Stimulated activated CD8-positive, alpha-beta memory T cell treated with anti-CD3 and anti-CD28 coated beads, Interleukin-15, amount 100 ng/mL, for 24 hours (primary cell): ENCODE measurements at places on chromosomes 11 and 22.

GRCh38 chr11:21321072-21321471, 651.7 kb downstream of the NELL1 start:
- DNase-seq, result no peak

GRCh38 chr11:113895367-113896155, 9.0 kb upstream of the HTR3B start:
- no peak for DNase-seq

DNA sequence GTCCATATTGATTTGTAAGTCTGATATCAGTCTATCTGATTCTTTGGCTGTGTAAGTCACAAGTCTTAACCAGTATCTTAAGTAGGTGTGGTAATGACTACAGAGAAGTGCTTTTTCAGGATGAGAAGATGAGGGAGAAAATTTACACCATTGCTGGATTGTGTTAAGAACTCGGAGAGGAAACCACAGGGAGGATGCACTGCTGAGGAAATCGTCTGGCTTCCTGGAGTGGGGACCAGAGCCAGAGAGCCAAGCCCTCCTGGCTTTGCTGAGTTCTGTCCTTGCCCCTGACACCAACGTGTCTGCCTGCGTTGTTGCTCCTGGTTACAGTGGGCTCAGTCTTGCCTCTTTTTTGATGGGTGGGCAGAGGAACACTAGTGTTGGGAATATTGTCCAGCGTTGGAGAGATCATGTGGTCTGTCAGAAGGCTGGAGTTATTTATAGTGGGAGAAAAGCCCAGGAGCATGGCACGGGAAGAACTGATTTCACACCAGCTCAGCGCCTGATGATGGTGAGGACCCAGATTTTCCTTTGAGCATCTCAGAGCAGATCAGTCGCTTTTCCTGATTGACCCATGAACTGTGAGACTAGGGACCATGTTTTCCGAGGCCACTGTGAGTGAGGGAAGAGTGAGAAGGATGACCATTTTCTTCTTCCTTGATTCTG, 29.6 kb downstream of the MARK2 start:
- no peak for DNase-seq

GRCh38 chr22:19799322-19800190, 39.0 kb downstream of the TBX1 start:
- DNase-seq, result no peak

DNA sequence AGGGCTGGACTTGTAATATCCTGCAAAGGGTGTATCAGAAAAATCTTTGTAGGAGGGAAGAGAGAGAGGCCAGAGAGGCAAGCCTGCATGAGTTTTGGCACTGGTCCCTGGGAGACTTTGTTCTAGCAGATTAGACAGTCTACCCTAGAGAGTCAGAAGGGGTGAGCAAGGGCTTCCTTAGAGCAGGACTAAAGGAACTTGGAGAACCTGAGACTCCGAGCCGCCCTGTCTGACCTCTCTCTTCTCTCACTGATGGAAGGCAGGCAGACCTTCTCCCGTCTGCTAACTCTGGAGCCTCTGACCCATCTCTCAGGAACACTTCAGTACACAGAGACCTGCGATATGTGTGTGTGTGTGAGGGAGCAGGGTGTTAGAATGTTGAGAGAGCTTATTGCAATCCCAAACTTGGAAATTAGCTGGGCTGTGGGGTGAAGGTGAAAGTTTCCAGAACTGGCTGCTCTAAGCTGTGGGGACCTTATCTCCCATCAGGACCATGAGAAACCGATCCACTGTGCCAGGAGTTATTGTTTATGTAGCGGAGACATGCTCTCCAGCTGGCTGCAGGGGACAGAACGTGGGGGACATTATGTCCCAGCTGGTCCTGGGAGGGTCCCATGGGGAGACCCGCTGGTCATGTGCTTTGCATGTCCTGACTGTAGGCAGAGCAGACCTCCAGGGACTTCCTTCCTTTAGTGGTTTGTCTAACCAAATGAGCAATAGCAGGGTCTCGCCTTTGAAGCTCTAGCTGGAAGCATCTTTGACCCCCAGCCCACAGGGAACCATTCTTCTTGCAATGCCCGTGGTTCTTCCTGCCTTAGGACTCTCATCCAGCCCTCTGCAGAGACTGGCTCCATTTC, 51.1 kb downstream of the TIMP3 start:
- DNase-seq, result no peak

DNA sequence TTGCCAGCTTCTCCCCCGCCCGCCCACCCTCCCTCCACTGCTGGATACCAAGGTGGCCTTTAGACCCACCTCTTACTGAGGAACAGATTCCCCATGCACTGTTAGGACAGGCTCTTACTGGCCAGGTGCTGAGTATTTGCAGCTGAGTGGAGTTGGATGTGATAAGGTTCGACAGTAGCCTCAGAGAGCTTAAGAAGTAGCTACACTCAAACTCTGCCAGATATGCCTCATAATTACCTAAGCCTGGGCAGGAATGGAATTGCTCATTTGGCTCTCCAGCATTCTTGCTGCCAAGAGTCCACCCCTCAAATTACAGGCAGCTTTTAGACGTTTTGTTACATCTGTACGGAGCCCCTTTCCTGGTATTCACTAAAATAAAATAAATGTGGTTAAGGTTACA, 9.6 kb downstream of the FAM181B start:
- no peak for DNase-seq

GRCh38 chr11:68326334-68327215, 14.2 kb downstream of the LRP5 start:
- no peak for DNase-seq

DNA sequence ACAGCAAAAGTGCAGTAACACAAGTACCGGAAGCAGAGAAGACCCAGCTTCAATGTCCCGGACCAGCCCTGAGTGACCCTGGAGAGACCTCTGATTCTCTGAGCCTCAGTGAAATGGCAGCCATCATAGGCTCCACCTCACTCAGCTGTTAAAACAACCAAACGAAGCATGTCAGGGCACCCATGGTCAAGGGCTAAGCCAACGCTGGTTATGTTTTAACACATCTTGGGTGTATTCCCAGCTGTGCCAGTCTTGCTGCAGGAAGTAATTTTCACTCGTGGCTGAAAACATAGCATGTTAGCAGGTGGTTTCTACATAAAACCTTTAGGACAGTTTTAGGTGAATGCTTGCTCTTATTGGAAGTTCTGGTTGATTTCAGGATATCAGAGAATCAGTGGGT, 30.9 kb downstream of the LMO2 start:
- DNase-seq, result no peak

DNA sequence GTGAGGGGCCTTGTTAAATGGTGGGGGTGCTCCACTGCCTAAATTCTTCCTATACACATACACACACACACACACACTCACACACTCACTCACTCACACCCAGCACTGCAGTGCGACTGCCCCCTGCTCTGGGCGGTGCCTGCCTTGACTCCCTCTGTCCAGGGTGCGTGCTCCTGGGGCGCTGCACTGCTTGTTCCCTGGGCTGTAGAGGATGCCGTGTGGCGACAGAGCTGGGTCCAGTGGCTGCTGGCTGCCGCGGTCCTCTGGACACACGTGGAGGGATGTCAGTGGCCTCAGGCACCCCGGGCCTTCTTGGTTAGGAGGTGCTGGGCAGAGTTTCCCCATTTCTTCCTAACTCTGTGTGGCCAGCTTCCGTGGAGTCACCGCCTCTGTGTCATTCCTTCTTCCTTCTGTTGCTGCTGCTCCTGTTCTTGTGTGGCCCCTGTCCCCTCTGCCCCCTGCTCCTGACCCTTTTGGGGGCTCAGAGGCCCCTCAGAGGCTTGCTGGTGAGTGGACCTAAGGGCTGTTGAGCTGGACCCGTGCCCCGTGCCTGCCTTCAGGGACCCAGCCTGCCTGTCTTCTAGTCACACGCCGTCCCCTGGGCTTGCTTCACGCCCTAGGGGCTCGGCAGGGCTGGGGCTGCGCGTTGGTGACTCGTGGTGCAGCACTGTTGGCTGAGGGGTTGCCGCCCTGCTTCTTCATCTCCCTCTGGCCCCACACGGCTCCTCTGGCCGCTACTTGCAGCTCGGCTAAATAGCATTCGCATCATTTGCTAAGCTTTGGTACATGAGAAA, 147.0 kb downstream of the TBC1D22A start:
- no peak for DNase-seq

DNA sequence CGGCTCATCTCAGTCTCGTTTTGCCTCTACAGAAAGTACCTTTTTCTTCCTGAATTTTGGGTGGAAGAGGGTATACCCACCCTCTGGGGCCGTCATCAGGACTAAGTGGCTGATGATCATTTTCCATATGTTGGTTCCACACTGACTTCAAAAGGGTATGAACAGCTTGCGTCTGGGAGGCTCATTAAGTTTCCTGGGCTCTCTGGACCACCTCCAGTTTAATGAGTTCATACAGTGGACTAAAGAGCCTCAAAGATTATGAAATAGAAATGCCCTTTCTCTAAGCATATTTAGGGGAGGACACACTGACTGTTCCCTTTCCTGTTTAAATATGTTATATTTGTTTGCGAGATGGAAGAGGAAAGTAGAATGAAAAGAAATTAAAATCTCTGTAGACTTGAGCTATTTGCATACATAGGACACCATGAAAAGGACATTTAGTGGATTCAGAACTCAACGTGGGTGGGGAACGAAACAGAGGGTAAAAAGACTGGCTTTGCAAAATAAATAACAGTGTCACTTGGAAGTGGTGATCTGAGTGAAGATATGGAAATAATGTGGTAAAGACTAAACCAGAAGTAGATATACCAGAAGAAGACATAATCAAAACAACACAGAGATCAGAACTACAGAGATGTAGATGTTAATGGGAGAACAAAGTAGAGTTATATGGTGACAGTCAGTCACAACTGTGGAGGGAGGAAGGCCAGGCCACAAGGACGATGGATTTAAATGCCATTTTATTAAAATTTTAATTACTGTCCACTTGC, 18.7 kb downstream of the LDLRAD3 start:
- DNase-seq, result no peak

DNA sequence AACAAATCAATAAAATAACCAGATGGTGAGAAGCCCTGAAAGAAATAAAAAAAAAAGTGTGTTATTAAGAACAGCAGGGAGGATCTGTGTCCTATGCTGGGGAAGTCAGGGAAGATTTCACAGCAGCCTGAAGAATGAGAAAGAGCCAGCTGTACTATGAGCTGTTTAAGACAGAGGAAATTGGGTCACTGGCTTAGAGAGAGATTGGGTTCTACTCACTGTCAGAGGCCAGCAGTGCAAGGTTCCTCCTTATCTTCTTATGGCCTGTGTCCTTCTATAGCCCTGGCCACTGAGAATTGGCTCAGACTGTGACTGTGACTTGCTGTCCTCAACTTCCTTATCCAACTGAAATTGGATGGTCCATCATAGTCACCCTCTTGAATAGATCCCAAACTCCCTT, 54.8 kb upstream of the FDX1 start:
- no peak for DNase-seq

DNA sequence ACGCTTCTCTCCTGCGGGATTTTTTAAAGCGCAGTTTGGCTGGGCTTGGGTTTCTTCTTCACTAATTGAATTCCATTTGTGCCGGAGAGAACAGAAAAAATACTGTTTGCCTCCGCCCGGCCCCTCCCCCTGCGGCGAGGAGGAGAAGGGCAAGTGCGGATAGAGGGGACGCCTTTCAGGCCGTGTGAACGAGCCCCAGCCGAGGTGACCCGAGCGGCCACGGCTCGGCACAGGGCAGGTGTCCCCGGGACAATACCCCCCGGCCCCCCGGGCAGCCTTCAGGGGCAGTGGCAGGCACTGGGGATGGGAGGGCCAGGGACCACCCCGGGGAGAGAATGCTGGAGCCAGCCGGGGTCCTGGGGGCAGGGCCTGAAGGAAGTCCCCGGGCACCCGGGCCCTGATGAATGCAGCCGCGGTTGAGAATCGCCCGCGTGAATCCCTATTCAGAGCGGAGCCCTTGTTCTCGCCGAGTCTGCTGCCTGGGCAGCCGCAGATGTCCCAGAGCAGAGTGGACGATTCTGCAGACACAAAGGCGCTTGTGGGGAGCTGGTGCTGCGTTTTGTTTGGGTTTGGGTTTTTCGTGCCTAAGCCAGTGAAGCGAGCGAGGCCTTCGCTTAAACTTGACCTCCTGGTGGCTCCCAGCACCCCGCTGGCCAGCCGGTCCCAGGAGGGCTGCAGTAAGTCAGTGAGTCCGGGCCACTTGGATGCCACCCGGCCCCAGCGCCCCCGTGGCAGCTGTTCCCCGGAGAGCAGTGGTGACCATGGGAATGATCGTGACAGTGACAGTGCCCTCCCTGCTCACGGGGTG, 96.0 kb downstream of the WNT7B start:
- DNase-seq, result no peak

GRCh38 chr11:76610871-76611475, 59.6 kb downstream of the LRRC32 start:
- DNase-seq, result no peak

DNA sequence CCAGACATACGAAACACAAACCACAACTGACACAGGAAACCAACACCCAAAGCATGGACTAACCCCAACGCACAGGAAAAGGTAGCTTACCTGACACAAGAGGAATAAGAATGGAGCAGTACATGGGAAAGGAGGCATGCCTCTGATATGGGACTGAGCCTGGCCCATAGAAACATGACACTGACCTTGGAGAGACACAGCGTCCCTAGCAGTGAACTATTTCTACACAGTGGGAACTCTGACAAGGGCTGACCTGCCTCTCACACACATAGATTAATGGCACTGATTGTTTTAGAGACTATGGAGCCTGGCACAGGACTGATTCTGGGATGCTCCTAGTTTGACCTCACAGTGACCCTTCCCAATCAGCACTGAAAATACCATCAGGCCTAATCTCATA, 12.0 kb downstream of the CCKBR start:
- DNase-seq, result no peak

- no peak for DNase-seq
Measured at GRCh38 chr22:34102633-34103032, 182.4 kb upstream of the LARGE1 start.

DNA sequence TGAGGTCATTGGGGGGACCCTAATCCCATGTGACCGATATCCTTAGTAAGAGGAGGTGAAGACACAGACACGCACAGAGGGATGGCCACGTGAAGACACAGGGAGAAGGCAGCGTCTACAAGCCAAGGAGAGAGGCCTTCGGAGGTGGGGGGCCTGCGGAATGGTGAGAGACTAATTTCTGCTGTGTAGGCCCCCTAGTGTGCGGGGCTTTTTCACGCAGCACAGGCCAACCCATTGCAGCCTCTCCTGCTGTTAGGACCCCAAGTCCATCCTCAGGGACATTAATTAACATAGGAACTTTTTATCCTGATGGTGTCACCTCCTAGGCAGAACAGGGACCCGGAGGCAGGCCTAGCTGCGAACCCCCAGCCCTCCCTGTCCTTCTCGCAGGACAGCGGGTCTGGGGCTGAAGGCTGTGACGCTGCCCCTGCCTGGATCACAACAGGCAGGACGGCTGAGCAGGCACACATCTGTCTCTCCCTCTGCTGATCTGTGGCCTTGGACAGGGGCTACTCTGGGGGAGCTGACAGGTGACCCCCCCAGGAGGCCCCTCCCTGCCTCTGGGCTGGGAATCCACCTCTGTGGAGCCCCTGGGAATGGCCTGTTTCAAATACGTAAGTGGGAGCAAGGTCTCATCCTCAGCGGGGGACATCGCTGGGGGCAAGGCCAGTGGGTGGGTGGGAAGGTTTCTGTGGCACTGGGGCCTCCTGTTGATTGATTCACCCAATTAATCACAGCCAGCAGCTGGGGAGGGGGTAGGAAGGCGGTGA, 7.9 kb downstream of the ASCL2 start:
- DNase-seq, result no peak

GRCh38 chr22:36234919-36235318, 4.4 kb downstream of the APOL2 start:
- no peak for DNase-seq

- no peak for DNase-seq
Measured at GRCh38 chr11:116226731-116227130, 546.1 kb downstream of the BUD13 start.

GRCh38 chr11:46675288-46675851, 25.0 kb downstream of the ARHGAP1 start:
- no peak for DNase-seq

- no peak for DNase-seq
Measured at GRCh38 chr11:5242933-5243815, 6.5 kb downstream of the HBG1 start.
